Stimulated activated naive CD8-positive, alpha-beta T cell treated with anti-CD3 and anti-CD28 coated beads, Interleukin-15, Interleukin-2, amounts not matched to agents 100 U/mL and 50 U/mL, for 24 hours (primary cell): ENCODE measurements at places on chromosomes 3 and 15.

- no peak for DNase-seq
These were observed 167.4 kb upstream of the SMAD3 start for GRCh38 chr15:66897971-66898370.

DNA sequence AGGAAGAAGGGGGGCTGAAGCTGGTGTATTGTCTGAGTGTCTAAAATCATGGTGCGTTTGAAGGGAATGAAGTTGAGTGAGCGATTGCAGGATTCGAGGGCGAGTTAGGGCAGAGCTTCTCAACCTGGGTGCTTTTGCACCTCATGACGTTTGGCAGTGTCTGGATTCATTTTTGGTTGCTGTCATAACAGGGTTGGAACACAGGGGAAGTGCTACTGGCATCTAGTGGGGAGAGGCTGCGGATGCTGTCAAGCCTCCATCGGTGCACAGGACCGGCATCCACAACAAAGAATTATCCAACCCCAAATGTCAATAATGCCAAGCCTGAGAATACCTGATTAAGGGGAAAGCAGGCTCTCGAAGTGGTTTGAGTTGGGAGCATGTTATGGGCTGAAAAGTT, 120.0 kb downstream of the SLCO3A1 start:
- no peak for DNase-seq

- DNase-seq = no peak
These were observed 3.5 kb downstream of the GORASP1 start for GRCh38 chr3:39103791-39104552.

- DNase-seq = no peak
These were observed 24.4 kb upstream of the NR2E3 start for GRCh38 chr15:71785996-71786395.

DNA sequence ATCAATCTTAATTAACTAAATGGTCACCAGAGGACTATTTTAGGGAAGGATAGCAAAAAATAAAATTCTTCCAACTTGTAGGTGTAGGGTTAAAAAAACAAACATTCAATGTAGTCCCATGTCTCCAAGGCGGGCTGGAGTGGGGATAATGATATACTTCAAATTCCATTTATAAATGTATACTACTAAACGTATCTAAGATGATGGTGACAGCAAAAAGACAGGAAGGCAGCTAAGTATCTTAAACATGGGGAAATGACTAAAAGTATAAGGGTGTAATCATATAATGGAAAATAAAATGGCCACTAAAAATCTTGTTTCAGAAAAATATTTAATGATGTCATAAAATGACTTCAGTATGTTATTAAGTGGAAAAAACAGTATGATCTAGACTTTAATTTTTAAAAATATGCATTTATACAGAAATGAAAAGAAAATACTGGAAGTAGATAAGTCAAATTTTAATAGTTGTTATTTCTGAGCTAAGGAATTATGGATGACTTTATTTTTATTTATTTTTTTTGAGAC, 181.7 kb downstream of the SUCLG2 start:
- DNase-seq = no peak

DNA sequence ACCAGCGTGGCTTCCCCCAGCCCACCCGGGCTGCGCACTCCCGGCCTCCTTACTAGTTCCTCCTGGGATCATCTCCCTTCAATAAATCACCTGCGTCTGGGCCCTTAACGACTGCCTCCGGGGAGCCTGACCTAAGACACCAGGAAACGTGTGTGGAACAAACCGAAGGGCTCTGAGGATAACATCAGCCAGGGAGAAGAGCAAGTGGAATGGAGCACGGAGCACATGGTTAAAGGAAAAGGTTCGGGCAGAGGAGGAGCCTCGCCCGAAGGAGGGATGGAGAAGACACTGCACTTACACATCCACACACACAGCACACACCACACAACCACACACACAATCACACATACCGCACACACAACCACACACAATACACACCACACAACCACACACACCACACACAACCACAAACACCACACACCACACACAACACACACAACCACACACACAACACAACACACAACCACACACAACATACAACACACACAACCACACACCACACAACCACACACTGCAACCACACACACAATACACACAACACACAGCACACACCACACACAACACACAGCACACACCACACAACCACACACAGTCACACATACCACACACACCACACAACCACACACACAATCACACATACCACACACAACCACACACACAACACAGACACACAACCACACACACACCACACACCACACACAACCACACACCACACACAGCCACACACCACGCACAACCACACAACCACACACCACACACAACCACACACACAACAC, 24.7 kb downstream of the CPN2 start:
- no peak for DNase-seq

DNA sequence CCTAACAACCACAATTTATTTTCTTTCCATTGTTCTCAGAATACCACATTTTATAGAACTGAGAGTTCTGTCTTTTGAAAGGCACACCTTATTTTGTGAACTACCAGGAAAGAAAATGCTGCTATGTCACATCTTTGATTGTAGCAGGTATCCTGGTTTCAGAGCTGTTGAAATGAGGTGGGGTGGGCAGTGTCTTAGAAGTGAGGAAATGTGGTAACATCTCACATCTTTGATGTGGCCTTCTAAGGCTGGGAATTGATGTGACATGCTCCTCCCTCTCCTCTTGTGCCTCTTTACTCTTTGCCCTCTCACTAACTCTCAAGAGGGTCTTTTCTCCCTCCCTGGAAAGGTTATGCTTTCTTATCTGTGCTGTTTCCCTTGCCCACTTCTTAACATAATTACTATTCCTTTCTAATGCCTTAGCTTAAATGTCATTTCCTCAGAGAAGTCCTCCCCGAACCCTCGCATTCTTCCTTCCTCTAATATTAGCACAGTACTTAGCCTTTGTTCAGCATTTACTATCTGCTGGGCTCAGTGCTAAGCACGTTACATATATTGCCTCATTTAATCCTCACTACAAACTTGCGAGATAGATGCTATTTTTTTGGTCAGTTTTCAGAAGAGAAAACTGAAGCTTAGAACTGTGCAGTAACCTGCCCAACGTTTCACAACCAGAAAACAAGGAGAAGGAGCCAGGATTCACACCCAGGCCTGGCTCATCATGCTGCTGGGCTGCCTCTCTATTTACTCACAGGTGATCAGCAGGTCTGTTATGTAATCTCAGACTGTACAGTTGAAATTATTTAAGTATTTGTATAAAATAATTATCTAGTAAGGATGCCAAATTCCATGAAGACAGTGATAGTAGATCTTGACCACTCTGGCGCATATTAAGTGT, 24.0 kb upstream of the SPTSSB start:
- no peak for DNase-seq

DNA sequence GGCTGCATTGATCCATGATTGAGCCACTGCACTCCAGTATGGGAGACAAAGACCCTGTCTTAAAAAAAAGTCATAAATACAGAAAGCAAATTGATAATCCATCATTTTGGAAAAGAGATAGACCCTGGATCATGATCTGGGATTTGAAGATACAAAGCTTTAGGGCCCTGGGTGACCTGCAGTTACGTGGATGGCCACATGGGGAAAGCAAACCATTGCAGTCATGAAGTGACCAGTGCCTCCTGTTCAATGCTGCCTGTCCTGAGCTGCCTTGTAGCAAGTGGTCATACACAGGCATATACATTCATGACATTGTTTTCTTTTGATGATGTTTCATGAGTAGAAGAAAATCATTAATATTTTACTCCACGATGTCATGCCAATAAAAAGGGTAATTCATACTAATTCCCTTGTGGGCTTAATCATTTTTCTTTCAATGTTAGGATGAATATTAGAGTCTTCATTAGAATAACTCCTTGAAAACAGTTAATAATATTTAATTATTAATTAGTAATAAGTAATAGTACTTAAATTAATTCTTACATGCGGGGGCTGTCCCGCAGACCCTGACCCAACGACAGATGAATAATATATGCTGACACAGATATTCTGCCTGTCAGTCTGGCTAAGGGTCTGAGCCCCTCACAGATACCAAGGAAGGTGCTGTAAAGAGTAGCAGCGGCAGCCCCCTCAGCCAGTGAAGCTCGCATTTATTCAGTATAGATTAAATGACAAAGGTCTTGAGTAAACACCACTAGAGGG, 109.0 kb upstream of the UNC13C start:
- no peak for DNase-seq

- DNase-seq = no peak
These were observed 177.7 kb downstream of the SMAD6 start for GRCh38 chr15:66879531-66880368.

GRCh38 chr3:151896246-151897012, 23.0 kb downstream of the SUCNR1 start:
- no peak for DNase-seq

DNA sequence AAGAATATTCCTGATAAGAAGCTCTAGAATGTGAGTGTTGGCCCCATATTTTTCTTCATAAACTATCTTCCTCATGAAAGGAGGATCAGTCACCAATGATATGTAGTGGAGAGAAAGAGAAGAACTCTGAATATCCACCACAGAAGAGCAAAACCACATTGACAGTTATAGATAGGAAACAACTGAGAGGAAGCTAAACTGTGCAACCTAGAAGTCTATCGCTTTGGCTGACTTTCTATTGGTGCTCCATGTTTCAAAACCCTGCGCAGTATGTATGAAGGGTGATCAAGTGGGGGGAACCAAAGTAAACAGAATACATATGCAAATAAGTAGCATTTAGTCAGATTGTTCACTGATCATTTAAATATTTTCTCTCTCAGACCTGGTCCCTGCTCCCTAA, 41.0 kb upstream of the ZNF280D start:
- no peak for DNase-seq

DNA sequence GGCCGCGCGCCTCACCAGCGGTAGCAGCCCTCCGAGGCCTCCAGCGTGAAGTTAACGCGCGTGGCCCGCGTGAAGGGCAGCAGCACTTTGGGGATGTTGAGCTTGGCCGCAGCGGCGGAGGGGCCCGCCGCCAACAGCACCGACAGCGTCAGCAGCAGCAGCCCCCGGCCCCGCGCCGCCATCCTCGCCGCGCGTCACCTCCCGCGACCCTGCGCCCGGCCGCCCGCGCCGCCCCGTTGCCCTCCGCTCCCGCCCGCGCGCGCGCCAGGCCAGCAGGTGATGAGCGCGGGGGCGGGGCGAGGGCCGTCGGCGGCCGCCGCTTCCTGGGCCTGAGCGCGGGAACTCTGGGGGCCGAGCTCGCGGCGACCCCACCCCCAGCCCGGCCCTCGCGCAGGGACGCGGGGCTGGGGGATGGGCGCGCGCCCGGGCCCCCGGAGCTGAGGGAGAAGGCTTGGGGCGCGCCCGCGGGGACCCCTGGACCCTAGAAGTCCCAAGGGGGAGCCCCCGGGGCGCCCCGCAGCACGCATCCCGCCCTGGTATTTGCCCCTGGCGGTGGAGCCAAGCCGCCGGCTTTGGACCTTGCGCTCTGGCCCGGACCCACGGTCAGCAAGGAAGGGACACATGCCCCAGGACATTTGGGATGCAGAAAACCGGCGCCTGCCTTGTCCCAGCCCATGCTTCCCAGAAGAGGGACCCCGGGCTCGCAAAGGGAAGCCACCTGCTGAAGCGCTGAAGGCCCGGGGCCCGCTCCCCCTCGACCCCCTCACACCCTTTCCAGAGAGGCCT, at the start of gene NUP210:
NUP210 (minus strand) TSS at position 278 of the 786 bp plus-strand sequence; CDS start at position 182, 96 bp downstream.
- DNase-seq = peak; percentile 85

- DNase-seq = no peak
These were observed 257.4 kb downstream of the STXBP5L start for GRCh38 chr3:121165397-121165837.

- peak; percentile 62 for DNase-seq
These were observed at the start of gene ZNF502 for GRCh38 chr3:44712455-44713075. ZNF502 (plus strand) TSS chr3:44712660; CDS start chr3:44720262, 7,602 bp downstream.

GRCh38 chr3:148643389-148643840, 54.3 kb upstream of the AGTR1 start:
- DNase-seq = no peak

GRCh38 chr3:45870099-45870498, 16.2 kb upstream of the CCR9 start:
- DNase-seq = peak; percentile 45

DNA sequence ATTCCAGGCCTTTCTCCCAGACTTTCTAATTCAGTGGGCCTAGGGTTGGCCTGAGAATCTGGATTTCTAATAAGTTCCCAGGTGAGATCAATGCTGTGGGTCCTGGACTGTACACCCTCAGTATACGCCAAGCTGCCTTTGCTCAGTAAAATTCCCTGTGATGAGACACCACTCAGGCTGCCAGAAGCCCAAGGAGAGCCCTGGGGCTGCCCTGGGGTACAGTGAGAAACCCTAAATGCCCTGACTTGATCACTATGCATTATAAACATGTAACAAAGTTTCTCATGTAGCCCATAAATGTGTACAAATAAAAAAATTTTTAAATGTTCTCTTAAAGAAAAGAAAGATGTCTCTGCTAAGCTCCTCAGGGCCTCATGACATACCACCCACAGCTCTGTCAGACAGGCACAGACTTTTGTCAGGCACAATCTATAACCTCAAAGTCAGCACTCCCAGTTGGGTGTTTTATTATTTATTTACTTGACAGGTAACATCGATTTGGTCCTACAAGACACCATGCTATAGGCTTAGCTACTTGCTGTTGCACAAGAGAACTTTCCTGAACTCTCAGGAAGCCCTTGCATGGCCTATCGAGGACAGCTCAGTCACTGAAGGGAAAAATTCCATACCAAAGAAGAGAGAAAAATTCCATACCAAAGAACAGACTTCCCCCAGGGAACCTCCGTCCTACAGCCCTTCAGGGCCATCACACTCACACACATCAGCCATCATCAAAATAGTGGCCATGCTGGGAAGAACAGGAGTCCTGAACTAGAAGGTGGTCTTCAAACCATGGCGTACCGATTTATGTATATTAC, 22.7 kb downstream of the LARP6 start:
- DNase-seq = no peak

DNA sequence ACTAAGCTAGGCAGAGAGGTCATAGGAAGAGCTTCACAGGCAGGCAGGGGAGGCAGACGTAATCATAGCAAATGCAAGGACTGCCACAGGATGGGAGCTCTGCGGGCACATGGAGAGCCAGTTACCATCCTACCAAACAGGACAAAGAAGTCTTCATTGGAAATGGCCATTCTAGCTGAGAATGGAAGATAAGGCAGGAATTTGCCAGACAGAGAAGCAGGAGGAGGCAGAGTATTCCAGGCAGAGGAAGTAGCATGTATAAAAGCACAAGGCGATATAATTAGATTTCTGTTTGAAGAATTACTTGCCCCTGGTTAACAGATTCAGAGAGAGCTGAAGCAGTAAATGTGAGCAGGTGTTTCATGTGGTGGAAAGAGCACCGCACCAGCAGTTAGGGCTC, 3.5 kb upstream of the SEMA5B start:
- no peak for DNase-seq

DNA sequence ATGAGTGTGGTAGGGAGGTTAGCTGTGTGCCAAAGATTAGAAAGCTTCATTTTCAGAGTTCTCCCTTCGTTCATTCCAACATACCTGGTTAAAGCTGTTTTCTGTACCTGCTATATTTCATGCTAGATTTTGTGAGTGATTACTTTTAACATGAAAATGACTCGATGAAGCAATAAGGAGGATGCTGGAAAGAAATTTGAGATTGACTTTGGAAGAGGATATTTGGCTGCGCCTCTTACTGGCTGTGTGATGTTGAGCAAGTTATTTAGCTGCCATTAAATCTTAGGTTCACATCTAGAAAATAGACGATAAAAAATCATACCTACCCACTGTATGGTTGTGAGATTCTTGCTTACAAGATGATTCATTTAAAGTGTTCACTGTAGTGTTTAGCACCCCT, 288.7 kb downstream of the ZIC4 start:
- no peak for DNase-seq

GRCh38 chr15:87816016-87816415, 440.5 kb downstream of the NTRK3 start:
- DNase-seq = no peak

GRCh38 chr3:9231471-9231870, 18.0 kb downstream of the SRGAP3 start:
- no peak for DNase-seq

GRCh38 chr15:34109797-34110663, 8.1 kb downstream of the PGBD4 start:
- DNase-seq = no peak
